ENCODE measurements at places on chromosomes 1 and 21. TPM values are rescaled to one million over a fixed set of nuclear protein-coding genes. Genes with fewer than 3 reads are reported as not detected.

DNA sequence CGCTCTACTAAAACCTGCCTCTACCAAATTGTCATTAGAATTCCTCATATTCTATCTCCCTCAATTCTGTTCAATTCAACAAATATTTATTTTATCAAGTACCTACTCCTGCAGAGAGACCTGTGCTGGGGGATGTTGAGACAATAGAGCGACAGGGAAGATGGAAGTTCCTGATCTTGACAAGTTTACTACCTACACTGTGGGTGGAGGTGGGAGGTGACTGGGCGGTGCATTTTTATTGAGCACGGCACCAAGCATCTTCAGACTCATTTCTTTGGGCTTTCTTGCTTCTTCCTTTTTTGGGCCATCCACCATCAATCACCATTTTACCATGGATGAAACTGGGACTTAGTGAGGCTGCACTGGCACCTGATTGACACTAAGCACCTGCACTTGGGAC is 61.3 kb downstream of the KIRREL1 start:
- no peak for DNase-seq

DNA sequence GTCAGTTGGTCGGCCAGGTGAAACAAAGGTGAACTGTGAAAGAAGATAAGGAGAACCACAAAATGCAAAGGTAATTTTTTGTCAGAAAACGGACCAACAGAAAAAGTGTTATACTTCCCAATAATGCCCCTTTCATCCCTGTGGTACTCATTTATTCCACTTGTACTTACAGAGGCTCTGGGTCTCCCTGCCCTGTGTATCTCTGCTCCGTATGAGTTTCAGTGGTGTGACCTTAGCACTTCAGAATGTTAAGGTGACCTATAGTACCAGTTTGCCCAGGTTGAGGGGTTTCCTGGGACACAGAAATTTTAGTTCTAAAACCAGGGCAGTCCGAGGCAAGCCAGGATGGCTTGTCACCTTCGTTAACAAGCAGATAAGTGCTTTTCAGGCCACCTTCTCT is 254.8 kb downstream of the OLFM3 start:
- DNase-seq, result no peak

DNA sequence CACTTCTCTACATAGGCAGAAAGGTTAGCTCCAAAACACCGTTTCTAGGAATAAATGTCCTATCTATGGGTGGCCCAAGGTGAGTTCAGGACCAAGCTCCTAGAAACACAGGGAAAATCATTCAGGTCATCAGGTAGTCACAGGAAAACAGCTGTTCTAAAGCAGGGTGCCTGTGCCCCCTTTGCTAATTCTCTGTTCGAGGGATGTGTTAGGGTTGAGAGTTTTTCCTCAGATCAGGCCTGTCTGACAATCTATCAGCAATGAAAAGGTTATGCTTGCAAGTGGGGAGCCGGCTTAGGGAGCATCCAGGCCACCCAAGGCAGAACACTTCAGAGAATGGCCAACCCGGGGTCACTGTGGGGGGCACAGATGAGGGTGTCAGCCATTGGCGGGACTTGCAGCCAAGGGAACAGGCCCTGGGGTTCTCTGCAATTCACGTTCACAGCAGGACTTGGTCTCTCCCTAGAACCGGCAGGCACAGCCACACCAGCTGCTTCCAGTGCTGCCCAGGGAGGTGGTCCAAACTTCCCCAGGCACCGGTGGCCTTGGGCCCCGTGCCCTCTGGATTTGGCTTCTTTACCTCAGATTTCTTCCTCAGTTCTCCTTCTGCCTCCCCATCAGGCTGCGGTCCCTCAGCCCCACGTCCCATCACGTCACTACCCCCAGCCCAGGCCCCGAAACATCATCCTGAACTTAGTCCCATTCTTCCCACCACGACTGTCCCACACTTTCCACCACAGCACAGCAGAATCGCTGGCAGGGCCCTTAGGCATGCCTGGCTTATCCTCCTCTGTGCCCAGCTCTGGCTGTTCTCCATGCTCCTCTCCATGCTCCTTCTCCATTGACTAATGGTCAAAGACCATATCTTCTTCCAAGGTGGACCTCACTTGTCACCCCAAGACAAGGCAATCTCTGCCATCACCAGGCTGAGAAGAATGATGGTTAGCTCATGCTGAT is 11.0 kb downstream of the CD2 start:
- DNase-seq, result no peak

- no peak for DNase-seq
These were observed 74.2 kb downstream of the PTPN14 start for GRCh38 chr1:214476986-214477870.

DNA sequence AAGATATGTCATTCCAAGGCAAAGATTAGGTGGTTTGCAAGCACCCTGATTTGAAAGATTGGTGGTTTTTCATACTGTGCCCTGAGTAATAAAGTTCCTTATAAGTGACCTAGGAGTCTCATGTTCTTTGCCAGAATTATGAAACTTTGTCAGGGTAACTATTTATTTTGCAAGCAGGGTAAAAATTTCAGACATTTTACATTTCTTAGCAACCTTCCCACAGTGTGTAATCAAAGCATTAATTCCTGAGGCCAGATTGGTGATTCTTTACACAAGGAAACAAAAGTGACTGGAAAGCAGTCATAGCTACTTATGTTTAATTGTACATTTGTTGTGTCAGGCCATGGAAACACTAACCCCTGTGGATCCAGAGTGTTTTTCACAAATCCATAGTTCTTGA is 998.0 kb upstream of the B3GALT2 start:
- no peak for DNase-seq

DNA sequence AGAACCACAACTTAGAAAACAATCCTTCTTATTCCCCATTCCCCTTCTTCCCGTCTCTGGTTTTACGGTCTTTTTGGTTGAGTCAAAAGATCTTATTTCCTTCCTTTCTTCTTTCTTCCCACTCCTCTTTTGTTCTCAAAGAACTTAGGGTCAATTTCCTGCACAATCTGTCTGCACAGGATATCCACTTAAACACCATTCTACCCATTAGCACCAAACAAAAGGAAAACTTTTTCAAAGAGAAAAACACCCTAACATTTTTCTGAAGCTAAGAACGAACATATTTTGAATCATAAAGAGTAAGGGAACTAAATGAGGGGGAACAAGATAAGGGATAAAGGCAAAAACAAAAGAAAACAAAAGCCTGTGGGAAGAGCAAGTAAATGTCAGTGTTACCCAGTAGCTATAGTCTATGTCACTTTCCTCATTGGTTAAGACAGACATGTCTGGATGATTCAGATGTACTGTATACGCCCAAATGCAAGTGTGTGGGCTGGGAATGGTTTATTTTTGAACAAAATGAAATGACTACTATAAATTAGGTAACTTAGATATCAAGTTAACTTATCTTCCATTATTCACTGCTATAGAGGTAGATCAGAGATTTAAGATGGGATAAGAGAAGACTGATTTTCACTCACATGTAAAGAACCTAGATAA is 59.9 kb downstream of the TOR3A start:
- DNase-seq, result no peak

GRCh38 chr1:229230140-229230892 is 40.6 kb upstream of the RAB4A start:
- DNase-seq, result no peak

- DNase-seq, result no peak
These were observed 5.0 kb downstream of the NOS1AP start for GRCh38 chr1:162074276-162075005.

DNA sequence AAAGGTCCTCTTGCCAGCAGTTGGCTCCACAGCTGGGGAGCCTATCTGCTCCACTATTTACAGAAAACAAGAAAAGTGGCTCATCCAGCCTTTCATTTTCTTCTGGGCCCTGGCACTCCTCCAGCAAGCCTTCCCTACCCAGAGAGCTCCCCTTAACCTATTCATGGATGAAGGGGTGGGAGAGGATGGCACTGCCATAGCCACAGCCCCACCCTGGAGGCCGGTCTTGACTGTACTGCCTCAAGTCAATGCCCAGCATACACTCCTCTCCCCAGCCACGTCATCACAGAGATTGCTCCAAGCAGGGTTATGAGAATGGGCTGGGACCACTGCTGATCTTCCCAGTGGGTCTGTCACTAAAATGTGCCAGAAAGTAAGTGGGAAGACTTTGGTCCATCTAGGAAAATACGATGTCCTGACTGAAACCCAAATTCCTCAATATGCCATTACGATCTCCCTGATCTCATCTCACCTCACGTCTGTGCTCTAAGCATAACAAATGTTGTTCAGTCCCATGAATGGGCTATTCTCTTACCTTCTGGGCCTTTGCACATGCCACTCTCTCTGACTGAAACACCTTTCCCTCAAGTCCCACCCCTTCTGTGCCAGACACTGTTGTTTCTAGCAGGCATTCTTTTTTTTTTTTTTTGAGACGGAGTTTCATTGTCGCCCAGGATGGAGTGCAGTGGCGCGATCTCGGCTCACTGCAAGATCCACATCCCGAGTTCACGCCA is 21.4 kb upstream of the PTAFR start:
- no peak for DNase-seq

DNA sequence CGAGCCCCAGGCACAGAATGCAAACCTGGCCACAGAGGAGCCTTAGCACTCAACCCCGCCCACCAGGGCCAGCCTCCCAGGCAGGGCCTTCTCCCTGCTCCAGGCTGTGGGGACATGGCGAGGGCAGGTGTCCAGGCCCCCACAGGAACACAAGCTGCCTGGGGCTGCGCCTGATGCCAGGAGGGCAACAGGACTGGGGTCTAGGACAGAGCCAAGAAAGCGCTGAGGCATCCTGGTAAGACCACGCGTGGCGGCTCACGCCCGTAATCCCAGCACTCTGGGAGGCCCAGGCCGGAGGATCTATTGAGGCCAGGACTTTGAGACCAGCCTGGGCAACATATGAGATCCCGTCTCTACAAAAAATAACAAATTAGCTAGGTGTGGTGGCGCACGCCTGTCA is 59.1 kb downstream of the MEGF6 start:
- DNase-seq, result no peak

- DNase-seq, result no peak
These were observed 181.3 kb upstream of the SPAG17 start for GRCh38 chr1:118366286-118366685.

GRCh38 chr1:34619256-34619655 is 135.6 kb upstream of the GJB5 start:
- peak; percentile 92 for DNase-seq

GRCh38 chr21:33791073-33791472 is 124.5 kb downstream of the ATP5PO start:
- no peak for DNase-seq

GRCh38 chr1:44326821-44327465 is 28.1 kb downstream of the ERI3 start:
- no peak for DNase-seq

DNA sequence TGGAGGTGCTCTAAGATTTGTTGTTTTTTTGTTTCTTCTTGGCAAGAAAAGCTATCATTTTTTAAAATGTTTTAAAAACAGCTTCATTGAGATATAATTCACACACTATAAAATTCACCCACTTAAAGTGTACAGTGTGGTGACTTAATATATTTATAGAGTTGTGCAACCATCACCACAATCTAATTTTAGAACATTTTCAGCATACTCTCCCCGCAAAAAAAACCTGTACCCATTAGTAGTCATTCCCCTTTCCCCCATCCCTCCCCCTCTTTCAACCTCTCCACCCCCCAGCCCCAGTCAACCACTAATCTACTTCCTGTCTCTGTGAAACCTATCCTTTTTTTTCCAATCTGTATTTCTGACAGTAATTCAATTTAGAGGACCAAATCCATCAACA is 30.6 kb downstream of the ZC3H11B start:
- no peak for DNase-seq

GRCh38 chr1:58812468-58812867 is 28.6 kb upstream of the JUN start:
- DNase-seq, result no peak

- no peak for DNase-seq
These were observed 9.9 kb upstream of the CFHR4 start for GRCh38 chr1:196877964-196878363.

DNA sequence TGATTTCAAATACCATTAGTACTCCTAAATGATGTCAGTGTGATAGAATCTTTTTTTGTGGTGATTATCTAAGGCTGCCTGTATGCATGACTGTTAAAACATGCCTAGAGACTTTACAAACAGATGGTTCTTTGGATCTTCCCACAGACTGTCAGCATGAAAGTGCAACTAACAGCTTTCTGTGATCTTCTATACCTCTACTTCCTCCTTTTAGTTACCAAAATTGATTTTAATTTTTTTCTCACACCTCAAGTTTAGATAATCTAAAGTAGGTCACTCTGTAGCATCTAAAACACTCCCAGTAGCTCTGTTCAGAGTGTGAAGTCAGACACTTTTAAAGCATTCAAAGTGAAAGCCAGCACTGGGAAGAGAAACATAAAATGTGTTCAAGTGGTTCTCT is 534.5 kb downstream of the PTPRC start:
- no peak for DNase-seq

DNA sequence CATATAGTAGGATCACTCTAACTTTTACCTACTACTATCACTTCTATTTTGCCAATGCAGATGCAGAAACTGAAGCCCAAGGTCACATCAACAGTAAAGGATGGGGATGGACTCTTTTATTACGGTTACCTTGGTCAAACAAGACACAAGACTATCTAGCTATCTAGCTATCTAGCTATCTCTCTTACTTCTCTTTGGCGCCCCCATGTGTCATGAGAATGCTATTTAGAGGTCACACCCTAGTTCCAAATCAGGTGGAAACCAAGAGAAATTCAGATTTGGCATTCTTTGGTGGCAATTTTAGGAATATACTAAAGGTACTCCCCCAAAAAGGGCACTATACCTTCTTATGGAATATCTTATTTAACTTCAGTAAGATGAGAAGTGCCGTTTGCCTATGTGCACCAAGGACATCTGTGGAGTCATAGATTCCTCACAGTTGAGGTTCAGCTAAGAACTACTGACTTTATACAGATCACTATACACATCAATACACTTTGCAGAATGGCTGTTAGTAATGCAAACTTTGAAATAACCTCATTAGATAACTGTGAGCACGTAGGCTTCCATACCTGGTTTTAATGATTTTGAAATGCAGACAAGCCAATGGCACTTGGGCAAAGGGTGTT is 6.7 kb downstream of the ZNF648 start:
- DNase-seq, result no peak

DNA sequence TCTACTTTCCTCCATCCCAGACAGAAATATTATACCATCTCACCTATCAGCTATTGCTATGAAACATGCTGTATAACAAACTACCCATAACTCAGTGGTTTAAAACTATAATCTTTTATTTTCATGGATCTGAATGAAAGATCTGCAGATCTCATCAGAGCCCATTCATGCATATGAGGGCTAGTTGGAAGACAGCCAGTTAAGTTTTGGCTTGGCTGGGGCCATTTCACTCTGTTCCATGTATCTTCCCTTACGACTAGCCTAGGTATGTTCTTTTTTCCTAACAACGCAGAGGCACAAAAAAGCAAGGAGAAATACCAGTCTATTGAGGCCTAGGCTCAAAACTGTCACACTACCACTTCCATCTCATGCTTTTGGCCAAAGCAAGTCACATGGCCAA is 28.1 kb upstream of the RGS1 start:
- DNase-seq, result no peak

ACOT11 gene
- 33.3 TPM for polyA plus RNA-seq

ANGPTL3 gene
- polyA plus RNA-seq, result 12.3 TPM

IFI44 gene
- 14.5 TPM for polyA plus RNA-seq

KCND3 gene
- 2.5 TPM for polyA plus RNA-seq

CADM3 gene
- 14.5 TPM for polyA plus RNA-seq

DIO1 gene
- polyA plus RNA-seq, result 0.58 TPM

STPG1 gene
- polyA plus RNA-seq, result 5.7 TPM

OR14I1 gene
- not detected for polyA plus RNA-seq

Measured in large intestine (tissue), 12 donors.